Fibroblast of skin of left biceps (primary cell): ENCODE measurements at places on chromosomes 2 and 18.

DNA sequence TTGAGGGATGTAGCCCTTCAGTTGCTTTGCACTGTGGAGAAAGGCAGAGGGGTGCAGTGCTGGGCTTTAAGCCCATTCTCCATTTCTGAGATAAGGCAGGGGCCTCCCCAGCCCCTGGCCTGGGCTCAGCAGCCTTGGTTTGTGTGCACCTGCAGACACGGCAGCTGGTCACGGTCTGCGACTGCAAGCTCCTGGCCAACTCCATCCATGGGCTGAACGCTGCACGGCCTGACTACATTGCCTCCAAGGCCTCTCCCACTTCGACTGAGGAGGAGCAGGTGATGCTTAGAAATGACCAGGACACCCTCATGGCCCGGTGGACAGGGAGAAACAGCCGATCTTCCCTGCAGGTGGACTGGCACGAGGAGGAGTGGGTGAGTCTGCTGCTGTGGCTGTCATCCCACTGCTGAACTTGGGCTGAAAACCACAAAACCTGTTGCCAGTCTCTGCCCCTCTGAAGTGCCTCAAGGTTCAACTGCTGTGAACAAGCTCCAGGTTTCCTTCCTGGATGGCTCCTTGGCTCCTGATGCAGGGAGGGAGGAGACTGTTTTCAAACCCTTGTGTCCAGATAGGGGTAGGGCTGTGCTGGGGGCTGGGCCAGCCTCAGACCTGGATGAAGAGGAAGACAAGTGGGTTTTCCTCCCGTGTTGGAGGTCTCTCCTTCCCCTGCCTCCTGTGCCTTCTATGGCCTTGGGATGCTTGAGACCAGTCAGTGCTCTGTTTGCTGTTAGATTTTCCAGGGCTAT, 54.0 kb downstream of the COA5 start:
- DNase-seq: no peak

- DNase-seq: no peak
These were observed 8.4 kb downstream of the TMEM247 start for GRCh38 chr2:46487667-46488335.

GRCh38 chr2:18219676-18220075, 340.8 kb downstream of the RDH14 start:
- DNase-seq: no peak

DNA sequence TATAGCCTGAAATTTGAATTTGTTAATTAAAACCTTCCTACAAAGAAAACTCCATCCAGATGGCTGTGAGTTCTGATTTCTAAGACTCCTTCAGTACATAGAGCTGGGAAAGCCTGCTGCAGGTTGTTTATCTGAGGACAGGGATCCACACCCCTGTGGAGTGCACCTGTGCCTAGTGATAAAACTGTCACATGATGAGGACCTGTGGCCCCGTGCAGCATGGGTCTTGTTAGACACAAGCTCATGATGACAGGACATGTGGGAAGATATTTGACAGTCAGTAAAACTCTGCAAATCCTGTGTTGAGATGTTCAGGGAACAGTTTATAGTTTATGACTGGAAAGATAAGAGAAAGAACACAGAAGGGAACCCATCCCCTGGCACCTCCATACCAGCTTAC, 133.2 kb upstream of the TMEM18 start:
- DNase-seq: no peak

DNA sequence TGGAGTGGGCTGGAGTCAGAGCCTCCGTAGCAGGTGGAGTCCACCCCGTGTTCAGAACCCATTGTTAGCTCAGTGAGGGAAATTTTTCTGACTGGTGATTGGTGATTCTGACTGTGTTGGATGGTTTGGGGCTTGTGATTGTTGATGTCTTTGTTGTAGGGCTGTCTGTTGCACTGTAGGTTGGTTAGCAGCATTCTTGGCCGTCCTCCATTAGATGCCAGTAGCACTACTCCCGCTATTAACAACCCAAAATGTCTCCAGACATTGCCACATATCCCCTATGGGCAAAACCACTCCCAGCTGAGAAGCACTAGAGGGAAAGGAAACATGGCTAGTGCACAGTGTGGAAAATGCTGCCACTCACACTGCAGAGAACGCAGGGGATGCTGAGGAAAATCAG, 51.7 kb downstream of the ARMC9 start:
- DNase-seq: no peak

DNA sequence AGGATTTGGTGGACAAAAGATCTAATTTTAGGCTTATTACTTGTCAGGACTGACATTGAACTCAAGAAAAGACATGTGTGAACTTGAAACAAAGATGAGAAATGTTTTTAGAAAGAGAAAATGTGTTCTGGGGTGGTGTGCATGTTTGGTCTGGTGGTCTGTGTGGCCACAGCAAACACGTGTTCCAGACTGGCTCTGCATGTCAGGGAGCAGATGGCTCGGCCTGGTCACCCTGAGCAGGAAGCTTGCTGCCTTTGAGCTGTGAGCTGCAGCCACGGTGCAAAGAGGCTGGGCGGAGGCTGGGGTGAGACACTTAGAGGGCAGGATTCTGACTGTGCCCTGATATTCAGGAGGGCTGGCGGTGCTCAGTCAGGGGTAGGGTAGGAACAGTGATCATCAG, 186.1 kb downstream of the CTIF start:
- DNase-seq: no peak

- no peak for DNase-seq
These were observed 7.5 kb downstream of the GALNT1 start for GRCh38 chr18:35588995-35589394.

- no peak for DNase-seq
These were observed 59.3 kb downstream of the EMILIN2 start for GRCh38 chr18:2905854-2906703.

DNA sequence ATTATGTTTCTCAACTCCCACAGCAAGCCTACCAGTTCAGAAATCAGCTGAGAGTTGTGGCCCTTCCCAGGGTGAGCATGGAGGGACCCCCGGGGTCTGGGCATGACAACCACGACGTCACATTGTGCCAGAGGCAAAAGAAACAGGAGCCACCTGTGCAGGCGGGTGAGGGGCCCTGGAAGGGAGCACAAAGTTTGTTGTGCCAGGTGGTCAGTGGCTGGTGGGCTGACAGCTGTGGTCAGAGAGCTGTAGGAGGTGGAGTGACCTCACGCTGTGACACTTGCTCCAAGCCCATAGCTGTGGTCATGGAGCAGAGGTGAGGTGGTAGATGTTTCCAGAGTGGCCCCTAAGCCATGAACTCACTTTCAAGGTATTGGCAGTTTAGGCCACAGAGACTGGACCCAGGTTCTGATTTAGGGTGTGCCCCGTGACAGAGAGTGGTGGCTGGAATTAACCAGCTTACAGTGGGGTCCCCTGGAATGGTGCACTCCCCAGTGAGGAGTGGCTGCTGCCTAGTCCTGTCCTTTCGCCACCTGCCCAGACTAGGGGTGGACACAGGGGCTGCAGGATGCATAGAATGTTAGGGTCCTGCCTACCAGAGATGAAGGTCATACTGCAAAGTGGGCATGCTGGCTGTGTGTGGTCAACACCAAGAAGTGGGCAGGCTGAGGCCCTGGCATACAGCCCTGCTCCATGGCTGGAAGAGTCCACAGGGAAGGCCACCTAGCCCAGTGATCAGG, 136.4 kb downstream of the GLI2 start:
- DNase-seq: no peak

- no peak for DNase-seq
These were observed 204.2 kb downstream of the LOXHD1 start for GRCh38 chr18:46452820-46453219.

- DNase-seq: no peak
These were observed 291.0 kb downstream of the CELF4 start for GRCh38 chr18:37274309-37275236.

DNA sequence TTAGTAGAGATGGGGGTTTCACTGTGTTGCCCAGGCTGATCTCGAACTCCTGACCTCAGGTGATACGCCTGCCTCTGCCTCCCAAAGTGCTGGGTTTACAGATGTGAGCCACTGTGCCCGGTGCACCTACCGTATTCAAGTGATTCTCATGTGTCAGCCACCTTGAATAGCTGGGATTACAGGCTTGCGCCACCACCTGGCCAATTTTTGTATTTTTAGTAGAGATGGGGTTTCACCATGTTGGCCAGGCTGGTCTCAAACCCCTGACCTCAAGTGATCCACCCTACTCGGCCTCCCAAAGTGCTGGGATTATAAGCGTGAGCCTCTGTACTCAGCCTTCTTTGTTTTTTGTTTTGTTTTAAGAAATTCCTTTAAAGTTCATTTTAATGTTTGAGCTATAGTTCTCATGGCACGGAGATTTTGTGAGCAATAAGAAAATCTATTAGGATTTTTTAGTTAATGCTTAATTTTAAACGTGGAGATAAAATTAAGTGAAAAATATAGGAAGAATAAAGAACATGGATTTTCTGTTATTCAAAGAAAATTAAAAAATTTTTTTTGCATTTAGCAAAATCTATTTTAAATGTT, 242.6 kb downstream of the PHLPP1 start:
- no peak for DNase-seq

DNA sequence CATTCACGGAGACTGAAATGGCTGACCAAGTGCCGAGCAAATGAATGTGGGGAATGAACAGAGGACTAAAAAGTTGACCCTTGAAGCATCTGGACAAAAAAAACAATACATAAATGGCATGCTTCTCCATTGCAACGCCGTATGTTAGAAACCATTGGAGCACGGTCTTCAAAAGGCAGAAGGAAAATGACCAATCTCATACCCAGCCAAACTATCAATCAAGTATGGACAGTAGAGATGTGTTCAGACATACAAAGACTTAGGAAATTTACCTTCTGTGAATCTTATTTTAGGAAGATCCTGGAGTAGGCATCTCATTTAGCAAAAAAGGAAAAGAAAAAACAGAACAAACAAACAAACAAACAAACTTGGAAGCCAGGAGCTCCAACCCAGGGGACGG, 44.5 kb downstream of the HS6ST1 start:
- DNase-seq: no peak

- no peak for DNase-seq
These were observed 118.8 kb upstream of the PIEZO2 start for GRCh38 chr18:11268153-11268552.

- peak; percentile 4 for DNase-seq
These were observed 39.9 kb upstream of the DARS1 start for GRCh38 chr2:136025057-136025973.

DNA sequence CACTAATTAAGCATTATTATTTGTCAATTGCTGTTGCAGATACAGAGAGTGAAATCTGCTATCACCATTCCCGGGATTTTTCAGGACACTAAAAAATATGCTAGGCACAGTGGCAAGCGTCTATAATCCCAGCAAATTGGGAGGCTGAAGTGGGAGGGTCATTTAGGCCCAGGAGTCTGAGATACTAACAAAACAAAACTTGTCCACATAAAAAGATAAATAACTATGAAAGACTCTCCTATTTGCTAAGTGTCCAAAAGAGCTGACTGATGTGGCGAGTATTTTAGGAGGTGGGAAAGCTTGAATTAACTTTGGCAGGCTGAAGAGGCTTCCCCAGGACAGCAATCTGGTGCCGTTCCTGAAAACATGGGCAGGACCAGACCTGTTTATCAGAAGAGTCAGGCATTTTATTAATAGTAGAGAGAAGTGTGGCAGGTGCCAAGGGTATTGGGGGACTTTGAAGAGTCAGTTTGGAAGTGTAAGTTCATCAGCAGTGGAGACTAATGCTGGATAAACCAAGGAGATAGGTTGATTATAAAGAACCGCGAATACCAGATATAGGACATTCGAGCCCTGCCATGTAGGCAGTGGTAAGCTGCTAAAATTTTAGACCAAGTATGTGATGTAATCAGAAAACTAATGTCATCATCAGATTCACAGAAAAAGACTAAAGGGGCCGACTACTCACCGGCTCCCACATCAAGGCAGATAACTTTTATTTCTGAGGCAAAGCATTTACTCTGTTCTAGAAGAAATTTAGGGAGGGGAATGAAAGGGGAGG, 201.8 kb downstream of the EPHA4 start:
- DNase-seq: no peak

GRCh38 chr2:237920673-237921072, 46.1 kb upstream of the UBE2F start:
- DNase-seq: peak; percentile 15

DNA sequence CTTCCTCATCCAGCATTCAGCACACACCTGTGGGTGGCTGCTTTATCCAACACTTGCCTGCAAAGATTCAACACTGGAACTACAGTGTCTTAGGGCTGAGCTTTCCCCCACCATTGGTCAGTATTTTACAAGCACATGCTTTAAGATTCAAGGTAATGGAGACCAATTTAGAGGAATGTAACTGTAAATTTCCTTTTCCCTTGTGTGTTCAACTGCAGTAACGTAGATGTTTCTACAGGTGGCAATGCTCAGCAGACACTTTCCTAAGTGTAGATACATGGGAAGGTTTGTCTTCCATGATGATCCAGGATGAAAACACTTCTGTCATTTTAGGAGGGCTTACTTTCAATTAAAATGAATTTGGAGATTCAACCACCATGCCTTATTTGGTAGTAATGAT, 143.6 kb upstream of the PXDN start:
- DNase-seq: no peak

GRCh38 chr2:218020966-218021535, 18.3 kb upstream of the TNS1 start:
- DNase-seq: no peak

- no peak for DNase-seq
These were observed 316.8 kb upstream of the HS6ST1 start for GRCh38 chr2:128635361-128635900.

- DNase-seq: no peak
These were observed 8.4 kb upstream of the HNRNPLL start for GRCh38 chr2:38610851-38611801.

DNA sequence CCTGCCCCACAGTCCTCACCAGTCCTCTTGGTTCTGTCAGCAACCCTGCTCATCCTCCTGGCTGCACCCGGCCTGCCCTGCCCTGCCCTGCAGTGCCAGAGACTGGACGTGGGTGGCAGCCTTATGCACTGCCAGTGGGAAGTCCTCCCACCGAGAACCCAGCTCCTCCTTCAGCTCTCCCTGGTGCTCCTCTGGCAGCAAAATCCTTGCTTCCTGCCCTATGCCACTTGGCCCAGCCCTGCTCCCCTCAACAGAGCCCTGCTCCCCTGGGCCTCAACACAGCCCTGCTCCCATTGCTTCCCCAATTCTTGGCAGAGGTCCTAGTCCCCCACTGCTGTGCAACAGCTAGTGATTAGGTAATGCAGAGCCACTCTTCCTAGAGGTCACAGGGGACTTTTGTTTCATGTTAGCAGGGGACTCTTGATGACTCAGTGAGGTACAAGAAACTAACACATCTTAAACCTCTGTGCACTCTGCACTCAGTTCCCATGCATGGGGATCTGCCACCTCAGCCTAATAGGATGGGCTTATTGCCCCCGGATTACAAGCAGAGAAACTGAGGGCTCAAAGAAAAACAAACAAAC, 58.0 kb upstream of the EDAR start:
- no peak for DNase-seq

DNA sequence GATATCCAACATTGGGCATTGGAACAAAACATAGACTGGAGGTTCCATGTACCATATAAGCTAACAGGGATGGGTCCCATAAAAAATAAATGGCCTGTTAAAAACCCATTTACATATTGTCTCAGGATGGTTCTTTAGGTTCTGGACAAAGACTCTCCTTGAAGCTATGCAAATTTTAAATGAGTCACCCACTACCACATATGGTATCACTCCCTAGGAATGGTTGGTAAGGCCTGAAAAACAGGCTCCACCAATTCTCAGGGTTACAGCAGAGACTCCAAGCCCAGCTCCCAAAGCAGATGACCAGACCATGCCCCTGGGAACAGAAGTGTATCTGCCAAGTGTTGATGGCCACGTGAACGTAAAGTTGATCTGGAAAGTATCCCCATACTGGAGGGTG, 190.7 kb upstream of the SPHKAP start:
- no peak for DNase-seq
